Right atrium auricular region (tissue), 2 donors: ENCODE measurements at places on chromosomes 2 and 18. TPM values are rescaled to one million over a fixed set of nuclear protein-coding genes. Genes with fewer than 3 reads are reported as not detected.

DNA sequence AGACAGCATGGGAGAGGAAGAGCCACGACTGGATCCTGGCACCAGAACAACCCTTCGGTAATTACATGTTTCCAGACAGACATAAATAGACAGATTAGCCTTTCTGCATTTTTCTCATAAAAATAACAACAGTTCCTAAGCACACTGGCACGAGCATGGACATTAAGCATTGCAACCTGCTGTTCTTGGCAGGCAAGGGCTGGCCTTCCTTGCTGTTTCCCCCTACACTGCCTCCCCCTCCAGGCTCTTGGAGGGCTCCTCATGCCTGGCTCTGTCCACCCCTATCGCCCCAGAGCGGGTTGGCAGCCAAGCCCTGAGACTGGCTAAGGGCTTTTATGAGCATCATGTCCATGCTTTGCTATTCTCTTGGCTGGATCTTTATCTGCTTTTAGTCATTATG, 89.6 kb downstream of the TTC32 start:
- H3K4me3 ChIP-seq = no peak overlapping the region
- DNase-seq = peak; percentile 55
- no peaks in the 10 kb centered on the region for H3K4me1 ChIP-seq
- no peaks in the 10 kb centered on the region for H3K27me3 ChIP-seq
- peak overlapping the region; percentile 15 for H3K27ac ChIP-seq
- H3K36me3 ChIP-seq = no peaks in the 10 kb centered on the region

- no peaks in the 10 kb centered on the region for H3K36me3 ChIP-seq
- DNase-seq = no peak
- no peaks in the 10 kb centered on the region for H3K4me1 ChIP-seq
- no peak overlapping the region for H3K4me3 ChIP-seq
- no peak overlapping the region for H3K27ac ChIP-seq
These were observed 71.7 kb upstream of the TPO start for GRCh38 chr2:1341404-1342120.

Gene VSNL1
- 30.2 TPM for total RNA-seq

DNA sequence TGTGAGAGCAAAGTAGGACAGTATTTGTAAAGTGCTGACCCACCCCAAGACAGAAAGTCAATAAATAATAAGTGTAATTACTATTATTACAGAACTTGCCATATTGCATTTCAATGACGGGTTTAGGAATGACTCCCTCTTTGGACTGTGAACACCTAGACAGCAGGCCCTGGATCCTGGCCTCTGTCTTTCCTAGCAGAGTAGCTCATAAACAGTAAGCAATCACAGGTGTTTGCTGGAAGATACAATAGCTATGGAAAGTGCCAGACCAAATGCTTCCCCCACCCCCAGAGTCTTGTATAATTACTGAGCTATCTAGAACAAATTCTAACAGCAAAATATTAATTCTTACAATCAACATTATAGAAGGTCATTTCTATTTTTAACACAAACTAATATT, 20.1 kb upstream of the MYO1B start:
- DNase-seq = no peak
- peaks cover 6% of the 10 kb centered on the region for H3K4me1 ChIP-seq
- no peaks in the 10 kb centered on the region for H3K36me3 ChIP-seq
- H3K27ac ChIP-seq = no peak overlapping the region
- H3K27me3 ChIP-seq = no peaks in the 10 kb centered on the region

- no peaks in the 10 kb centered on the region for H3K4me1 ChIP-seq
- no peaks in the 10 kb centered on the region for H3K27me3 ChIP-seq
- DNase-seq = no peak
- H3K36me3 ChIP-seq = no peaks in the 10 kb centered on the region
- H3K4me3 ChIP-seq = no peak overlapping the region
These were observed 2.1 kb downstream of the HAT1 start for GRCh38 chr2:171924170-171924942.

- no peak overlapping the region for H3K4me3 ChIP-seq
- no peak overlapping the region for H3K27ac ChIP-seq
- H3K36me3 ChIP-seq = no peaks in the 10 kb centered on the region
- H3K4me1 ChIP-seq = no peaks in the 10 kb centered on the region
- no peak for DNase-seq
These were observed 185.0 kb downstream of the DOK6 start for GRCh38 chr18:69585696-69586095.

Gene ABI2
- total RNA-seq = 52.0 TPM

DNA sequence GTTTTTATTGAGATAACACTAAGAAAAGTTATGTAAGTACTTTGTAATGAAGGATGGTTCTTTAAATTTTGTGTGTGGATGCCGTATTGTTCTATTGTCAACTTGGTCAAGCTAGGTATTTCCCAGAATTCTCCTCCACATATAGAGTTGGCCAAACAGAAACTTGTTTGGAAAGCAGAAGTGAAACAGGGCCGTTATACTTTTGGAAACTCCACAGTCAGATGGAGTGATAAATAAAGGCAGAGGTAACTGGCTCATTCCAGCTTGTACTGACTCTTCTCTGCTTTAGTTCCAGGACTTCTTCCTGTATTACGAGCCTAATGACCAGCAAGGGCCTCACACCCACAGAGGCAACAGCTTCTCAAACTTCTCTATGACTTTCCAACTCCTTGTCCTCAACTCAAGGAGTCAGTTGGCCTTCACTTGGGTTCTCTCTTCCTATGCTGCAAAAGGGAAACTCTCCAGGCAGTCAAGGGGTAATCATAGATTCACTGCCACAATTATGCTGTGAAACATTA, 16.4 kb upstream of the STARD7 start:
- no peaks in the 10 kb centered on the region for H3K36me3 ChIP-seq
- H3K4me3 ChIP-seq = no peak overlapping the region
- no peak for DNase-seq
- no peaks in the 10 kb centered on the region for H3K27me3 ChIP-seq

Gene NXPH2
- 1.3 TPM for total RNA-seq

- no peak overlapping the region for H3K4me3 ChIP-seq
- H3K27ac ChIP-seq = no peak overlapping the region
- no peaks in the 10 kb centered on the region for H3K4me1 ChIP-seq
- no peaks in the 10 kb centered on the region for H3K27me3 ChIP-seq
- no peaks in the 10 kb centered on the region for H3K36me3 ChIP-seq
These were observed 241.9 kb downstream of the EIPR1 start for GRCh38 chr2:3135676-3136075.

GRCh38 chr2:45055162-45055605, 45.9 kb upstream of the SIX2 start:
- H3K27ac ChIP-seq = no peak overlapping the region
- no peaks in the 10 kb centered on the region for H3K27me3 ChIP-seq
- no peaks in the 10 kb centered on the region for H3K36me3 ChIP-seq
- H3K4me3 ChIP-seq = no peak overlapping the region
- no peaks in the 10 kb centered on the region for H3K4me1 ChIP-seq

- no peak for DNase-seq
- no peak overlapping the region for H3K4me3 ChIP-seq
- no peak overlapping the region for H3K27ac ChIP-seq
These were observed 117.5 kb downstream of the FAM168B start for GRCh38 chr2:130975729-130976128.

DNA sequence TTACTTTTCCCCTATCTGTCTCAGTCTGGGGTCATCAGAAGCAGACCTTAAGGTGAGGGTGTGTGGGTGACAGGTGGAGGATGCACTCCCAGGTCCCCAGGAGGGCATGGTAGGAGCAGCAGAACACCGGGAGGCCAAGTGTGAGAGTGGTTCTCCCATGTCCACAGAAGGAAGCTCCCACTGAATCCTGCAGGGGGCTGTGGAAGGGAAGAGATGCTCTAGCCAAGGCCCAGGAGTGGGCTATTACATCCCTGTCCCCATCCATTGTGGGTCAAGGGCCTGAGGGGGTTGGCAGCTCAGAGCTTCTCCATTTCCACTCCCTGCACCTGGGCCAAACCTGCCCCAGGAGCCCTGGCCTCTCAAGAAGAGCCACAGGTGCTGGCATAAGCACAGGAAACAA, 86.4 kb upstream of the KCNE4 start:
- no peak overlapping the region for H3K4me3 ChIP-seq
- no peaks in the 10 kb centered on the region for H3K4me1 ChIP-seq
- no peaks in the 10 kb centered on the region for H3K36me3 ChIP-seq
- H3K27ac ChIP-seq = no peak overlapping the region
- no peaks in the 10 kb centered on the region for H3K27me3 ChIP-seq

Gene GMCL1
- 5.4 TPM for total RNA-seq

Gene TBR1
- total RNA-seq = not detected

GRCh38 chr18:44869533-44869932, 188.8 kb downstream of the SETBP1 start:
- no peaks in the 10 kb centered on the region for H3K4me1 ChIP-seq
- DNase-seq = no peak
- H3K27ac ChIP-seq = no peak overlapping the region
- no peaks in the 10 kb centered on the region for H3K36me3 ChIP-seq
- no peak overlapping the region for H3K4me3 ChIP-seq
- H3K27me3 ChIP-seq = no peaks in the 10 kb centered on the region

DNA sequence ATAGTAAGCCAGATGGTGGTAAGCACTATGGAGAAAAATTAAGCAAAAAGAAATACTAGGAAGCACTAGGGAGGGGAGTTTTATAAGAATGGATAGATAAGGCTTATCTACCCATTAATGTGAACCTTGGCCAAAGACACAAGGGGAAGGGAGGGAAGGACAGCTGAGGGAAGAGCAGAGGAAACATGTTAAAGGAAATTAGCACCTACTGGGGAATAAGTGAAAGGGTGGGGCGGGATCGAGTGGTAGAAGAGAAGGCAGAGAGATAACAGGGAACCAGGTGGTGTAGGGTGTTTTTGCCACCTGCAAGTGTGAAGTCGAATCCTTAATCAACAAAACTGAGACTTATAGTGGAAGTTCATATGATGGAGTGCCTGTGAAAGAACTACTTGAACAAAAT, 1.7 kb downstream of the UNC80 start:
- no peak overlapping the region for H3K4me3 ChIP-seq
- DNase-seq = no peak
- no peak overlapping the region for H3K27ac ChIP-seq
- peaks cover 5% of the 10 kb centered on the region for H3K27me3 ChIP-seq
- H3K36me3 ChIP-seq = no peaks in the 10 kb centered on the region
- peaks cover 10% of the 10 kb centered on the region for H3K4me1 ChIP-seq

DNA sequence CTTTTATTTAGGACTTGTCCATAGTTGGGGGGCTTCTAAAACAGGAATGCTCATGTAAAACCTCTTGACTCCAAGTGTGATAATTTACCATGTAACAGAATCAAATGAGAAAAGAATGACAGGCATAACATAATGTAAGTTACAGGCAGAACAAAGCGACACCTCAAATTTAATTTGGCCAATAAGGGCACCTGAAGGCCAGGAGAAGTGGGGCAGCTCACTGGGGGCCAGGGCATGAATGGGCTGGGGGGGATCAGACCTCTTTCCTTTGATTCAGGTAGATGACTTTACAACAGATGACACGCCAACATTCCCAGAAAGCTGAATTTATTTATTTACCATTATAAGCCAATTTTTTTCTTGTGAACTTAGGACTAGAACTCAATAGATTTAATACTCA, 14.5 kb downstream of the MOCOS start:
- H3K27ac ChIP-seq = no peak overlapping the region
- H3K4me1 ChIP-seq = no peaks in the 10 kb centered on the region
- H3K4me3 ChIP-seq = no peak overlapping the region
- no peaks in the 10 kb centered on the region for H3K27me3 ChIP-seq
- no peaks in the 10 kb centered on the region for H3K36me3 ChIP-seq

Gene VIT
- total RNA-seq = 12.3 TPM

GRCh38 chr2:240014327-240014726, 10.8 kb downstream of the NDUFA10 start:
- H3K36me3 ChIP-seq = peaks cover 88% of the 10 kb centered on the region
- no peaks in the 10 kb centered on the region for H3K4me1 ChIP-seq
- DNase-seq = no peak
- H3K4me3 ChIP-seq = no peak overlapping the region
- H3K27ac ChIP-seq = no peak overlapping the region
- H3K27me3 ChIP-seq = no peaks in the 10 kb centered on the region

Gene CLEC4F
- not detected for total RNA-seq

DNA sequence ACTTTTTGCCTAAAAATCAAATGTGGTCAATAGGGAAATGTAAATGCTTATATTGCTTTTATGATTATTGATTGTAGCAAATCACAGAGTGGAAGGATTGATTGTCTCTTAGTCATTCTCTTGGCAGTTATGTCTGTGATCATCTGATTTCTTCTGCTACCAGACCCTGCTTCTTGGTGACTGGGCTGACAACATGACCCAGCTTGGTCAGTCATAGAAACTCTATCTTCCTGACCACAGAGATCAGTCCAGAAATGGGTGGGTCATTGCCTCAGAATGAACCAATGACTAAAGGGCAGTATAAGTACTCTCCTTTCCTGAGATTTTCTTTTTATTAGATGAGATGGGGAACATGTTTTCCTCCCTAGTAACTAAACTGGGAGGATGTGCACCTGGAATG, 87.6 kb downstream of the MAIP1 start:
- H3K36me3 ChIP-seq = no peaks in the 10 kb centered on the region
- no peak overlapping the region for H3K4me3 ChIP-seq
- no peak for DNase-seq

GRCh38 chr18:30971338-30971956, 71.1 kb downstream of the DSC3 start:
- H3K4me3 ChIP-seq = no peak overlapping the region
- H3K4me1 ChIP-seq = no peaks in the 10 kb centered on the region
- no peak overlapping the region for H3K27ac ChIP-seq
- no peaks in the 10 kb centered on the region for H3K27me3 ChIP-seq
- no peak for DNase-seq

DNA sequence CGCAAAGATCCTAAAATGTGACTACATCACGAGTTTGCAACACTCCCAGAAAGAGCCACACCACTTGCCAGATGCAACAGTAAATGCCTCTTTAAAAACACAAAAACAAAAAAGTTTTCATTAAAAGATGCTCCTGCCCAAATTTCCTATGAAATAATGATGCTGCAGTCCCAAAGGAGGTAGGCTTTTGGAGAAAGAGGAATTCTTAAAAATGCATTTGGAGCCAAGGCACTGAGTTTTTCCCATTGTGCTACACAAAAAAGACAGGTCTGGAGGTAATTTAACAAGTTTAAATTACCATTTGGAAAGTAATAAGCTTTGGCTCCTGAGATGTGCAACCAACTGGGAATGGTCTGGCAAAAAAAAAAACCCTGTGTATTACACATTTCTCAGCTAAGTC, 145.0 kb downstream of the PID1 start:
- H3K27me3 ChIP-seq = no peaks in the 10 kb centered on the region
- H3K4me3 ChIP-seq = no peak overlapping the region
- no peaks in the 10 kb centered on the region for H3K36me3 ChIP-seq
- H3K27ac ChIP-seq = no peak overlapping the region
- no peaks in the 10 kb centered on the region for H3K4me1 ChIP-seq

DNA sequence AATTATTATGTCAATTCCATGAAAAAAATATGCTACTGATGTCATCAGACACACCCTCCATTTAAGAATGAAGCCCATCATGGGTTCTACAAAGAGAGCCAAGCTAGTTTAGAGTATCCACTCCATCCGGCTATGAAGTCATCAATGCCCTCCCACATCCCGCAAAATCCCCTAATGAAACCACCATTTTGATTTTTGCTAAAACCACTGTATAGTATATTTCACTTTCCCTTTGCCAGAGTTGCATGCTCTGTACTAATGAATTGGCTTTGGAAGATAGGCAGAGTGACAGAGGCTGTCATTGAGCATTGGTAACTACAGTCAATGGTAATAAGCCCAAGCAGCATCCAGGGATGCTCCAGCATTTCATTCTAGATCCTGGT, 118.6 kb downstream of the ANKRD44 start:
- no peaks in the 10 kb centered on the region for H3K27me3 ChIP-seq
- no peak overlapping the region for H3K4me3 ChIP-seq
- H3K36me3 ChIP-seq = no peaks in the 10 kb centered on the region
- DNase-seq = no peak
- H3K4me1 ChIP-seq = no peaks in the 10 kb centered on the region
- H3K27ac ChIP-seq = no peak overlapping the region

Gene UGT1A7
- not detected for total RNA-seq

- no peaks in the 10 kb centered on the region for H3K36me3 ChIP-seq
- H3K27me3 ChIP-seq = no peaks in the 10 kb centered on the region
- no peak for DNase-seq
- H3K27ac ChIP-seq = no peak overlapping the region
- H3K4me1 ChIP-seq = no peaks in the 10 kb centered on the region
- no peak overlapping the region for H3K4me3 ChIP-seq
These were observed 480.6 kb downstream of the SPAG16 start for GRCh38 chr2:213764849-213765248.
